Heart right ventricle (tissue), 16 donors: ENCODE measurements at places on chromosomes 11 and 22. TPM values are rescaled to one million over a fixed set of nuclear protein-coding genes. Genes with fewer than 3 reads are reported as not detected.

- no peaks in the 10 kb centered on the region for H3K4me1 ChIP-seq
- DNase-seq: peak; percentile 16
- H3K36me3 ChIP-seq: no peaks in the 10 kb centered on the region
- H3K27me3 ChIP-seq: no peaks in the 10 kb centered on the region
- H3K27ac ChIP-seq: no peak overlapping the region
These were observed 49.7 kb upstream of the CARS1 start for GRCh38 chr11:3106736-3107524.

DNA sequence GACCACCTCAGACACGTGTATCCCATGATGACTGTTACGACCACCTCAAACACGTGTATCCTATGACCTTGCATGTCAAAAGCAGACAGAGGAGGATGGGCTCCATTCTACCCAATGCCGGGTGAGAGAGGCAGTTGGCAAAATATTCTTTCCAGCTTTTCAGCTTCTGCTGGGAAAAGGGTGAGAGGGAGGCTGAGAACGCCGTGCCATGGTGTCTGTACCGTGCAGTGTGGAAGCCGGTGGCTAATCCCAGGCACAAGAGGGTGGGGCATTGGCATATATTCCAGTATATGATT lies 1478.4 kb downstream of the TBC1D22A start:
- H3K4me3 ChIP-seq: no peak overlapping the region
- DNase-seq: no peak
- no peak overlapping the region for H3K27ac ChIP-seq
- peaks cover 8% of the 10 kb centered on the region for H3K27me3 ChIP-seq

- H3K4me3 ChIP-seq: no peak overlapping the region
- H3K27me3 ChIP-seq: no peaks in the 10 kb centered on the region
- no peaks in the 10 kb centered on the region for H3K4me1 ChIP-seq
- no peak overlapping the region for H3K27ac ChIP-seq
These were observed 56.5 kb downstream of the FAM76B start for GRCh38 chr11:95732930-95733602.

DNA sequence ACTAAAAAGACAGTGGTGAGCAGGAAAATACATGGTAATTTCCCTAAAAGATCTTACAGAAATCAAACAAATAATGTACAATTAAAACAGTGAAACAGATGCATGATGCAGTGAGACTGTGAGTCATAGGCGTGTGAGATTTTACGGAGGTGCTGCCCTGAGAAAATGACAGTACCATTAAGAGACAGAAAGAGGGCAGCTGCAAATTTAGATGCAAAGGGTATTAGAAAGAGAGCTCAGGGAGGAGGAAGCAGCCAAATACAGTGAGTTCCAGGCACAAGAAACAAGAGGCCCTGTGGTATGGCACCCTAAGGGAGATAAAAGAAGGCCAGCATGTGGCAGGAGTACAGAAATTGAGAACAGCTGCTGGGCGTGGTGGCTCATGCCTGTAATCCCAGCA lies 88.5 kb upstream of the FIBIN start:
- no peak overlapping the region for H3K27ac ChIP-seq
- H3K4me3 ChIP-seq: no peak overlapping the region
- DNase-seq: no peak
- no peaks in the 10 kb centered on the region for H3K36me3 ChIP-seq
- H3K27me3 ChIP-seq: no peaks in the 10 kb centered on the region

Gene FSHB
- not detected for polyA plus RNA-seq

- H3K27ac ChIP-seq: no peak overlapping the region
- no peaks in the 10 kb centered on the region for H3K36me3 ChIP-seq
- peaks cover 23% of the 10 kb centered on the region for H3K4me1 ChIP-seq
These were observed 2.7 kb downstream of the ZBED4 start for GRCh38 chr22:49856343-49856742.

- DNase-seq: no peak
- H3K27me3 ChIP-seq: peaks cover 27% of the 10 kb centered on the region
- H3K27ac ChIP-seq: no peak overlapping the region
- H3K4me3 ChIP-seq: no peak overlapping the region
- H3K36me3 ChIP-seq: no peaks in the 10 kb centered on the region
- no peaks in the 10 kb centered on the region for H3K4me1 ChIP-seq
These were observed 122.8 kb downstream of the SHANK2 start for GRCh38 chr11:71129624-71130023.
